ENCODE measurements at places on chromosomes 7 and 10.

GRCh38 chr7:6647080-6647479, 10.0 kb downstream of the ZNF316 start:
- DNase-seq: no peak

DNA sequence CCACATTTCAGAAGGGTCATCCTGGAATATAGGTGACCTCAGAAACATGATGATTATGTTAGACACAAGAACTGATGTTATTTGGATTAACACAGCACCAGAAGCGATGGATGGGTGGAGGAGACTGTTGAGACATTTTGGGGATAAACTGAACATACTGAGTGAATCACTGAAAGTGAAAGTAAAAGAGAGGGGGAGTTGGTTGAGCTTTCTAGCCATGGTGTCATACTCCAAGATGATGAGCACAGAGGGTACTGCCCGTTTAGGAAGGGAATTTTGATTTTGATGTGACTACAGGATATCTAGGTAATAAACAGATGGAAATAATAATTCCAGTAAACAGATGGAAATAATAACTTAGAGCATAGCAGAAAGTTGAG, 248.0 kb upstream of the NPY start:
- no peak for DNase-seq

GRCh38 chr10:112250555-112250954, 32.6 kb upstream of the TECTB start:
- no peak for DNase-seq

- no peak for DNase-seq
Measured at GRCh38 chr7:5064391-5065106, 18.9 kb downstream of the RBAK start.

DNA sequence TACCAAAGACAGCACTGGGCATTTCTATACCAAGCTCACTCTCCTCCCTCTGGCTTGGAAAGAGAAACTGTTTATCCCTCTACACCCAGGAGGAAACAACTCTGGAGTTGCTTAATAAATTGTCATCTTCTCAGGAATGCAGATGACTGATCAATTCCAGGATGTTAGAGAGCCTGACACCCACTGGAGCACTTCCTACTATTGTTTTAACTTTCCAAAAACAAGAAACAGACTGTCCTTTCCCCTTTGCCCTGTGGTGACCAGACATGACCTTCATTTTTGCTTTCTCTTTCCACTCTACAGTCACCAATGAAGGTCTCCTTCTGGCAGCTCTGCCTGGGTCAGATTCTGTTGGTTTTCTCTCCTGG, 19.6 kb downstream of the GIMAP4 start:
- no peak for DNase-seq

DNA sequence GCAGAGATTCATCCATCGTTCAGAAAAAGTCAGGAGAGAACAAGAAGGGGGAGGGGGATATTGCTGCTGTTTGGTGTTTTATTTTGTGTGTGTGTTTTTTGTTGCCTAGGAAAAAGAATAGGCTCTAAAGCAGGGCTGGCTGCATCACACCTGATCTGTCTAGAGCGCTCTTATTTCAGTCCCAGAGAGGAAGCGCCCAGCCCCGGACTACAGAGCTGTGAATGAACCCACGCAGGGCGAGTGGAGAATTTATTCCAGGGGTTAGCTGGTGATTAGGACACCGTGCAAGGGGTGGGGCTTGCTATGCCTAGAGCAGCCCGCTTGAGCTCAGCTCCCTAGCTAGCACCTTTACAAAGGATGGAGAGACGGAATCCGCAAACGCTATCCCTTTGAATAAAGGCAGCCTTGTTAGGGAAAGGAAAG, 621 bp upstream of the FAM13C start:
- DNase-seq: peak; percentile 74

DNA sequence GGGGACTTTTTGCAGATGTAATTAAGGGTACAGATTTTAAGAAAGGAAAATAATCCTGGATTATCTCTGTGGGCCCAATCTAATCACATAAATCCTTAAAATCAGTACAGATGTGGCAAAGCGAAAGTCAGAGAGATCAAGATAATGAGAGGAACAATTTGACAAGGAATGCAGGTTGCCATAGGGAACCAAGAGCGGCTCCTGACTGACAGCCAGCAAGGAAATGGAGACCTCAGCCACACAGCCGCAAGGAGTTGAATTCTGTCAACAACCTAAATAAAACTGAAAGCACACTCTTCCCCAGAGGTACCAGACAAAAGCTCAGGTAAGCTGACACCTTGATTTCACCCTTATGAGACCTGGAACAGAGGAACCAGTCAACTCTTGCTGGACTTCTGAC, 3.4 kb upstream of the PNPLA8 start:
- no peak for DNase-seq
